HCEC 1CT (cell line): ENCODE measurements at places on chromosomes 3 and 15.
A peak's percentile ranks its signal among the peaks of the same experiment; 100 is the strongest.

GRCh38 chr3:51712038-51712420 is 5.2 kb downstream of the GRM2 start:
- no peak for DNase-seq

DNA sequence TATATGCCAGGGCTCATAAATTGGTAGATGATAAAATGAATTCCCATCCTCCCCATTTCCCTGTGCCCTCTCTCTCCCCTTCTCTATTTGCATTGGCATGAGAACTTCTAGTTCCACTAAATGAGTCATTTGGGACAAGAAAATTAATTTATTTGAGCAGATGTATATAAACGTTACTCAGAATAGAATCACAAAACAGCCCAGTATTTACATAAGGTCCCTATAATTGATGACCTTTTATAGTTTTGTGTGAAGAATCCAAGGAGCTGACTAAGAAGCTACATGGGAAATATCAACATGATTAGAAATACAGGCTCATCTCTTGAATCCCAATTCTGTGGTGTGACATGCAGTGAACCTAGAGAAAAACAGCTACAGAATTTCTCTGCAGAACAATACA is 617.7 kb upstream of the NR2F2 start:
- DNase-seq, result peak; percentile 70

- no peak for DNase-seq
Observed at GRCh38 chr3:112128843-112129727, 4.0 kb downstream of the GCSAM start.

GRCh38 chr15:29670266-29670665 is 152.0 kb downstream of the TJP1 start:
- DNase-seq, result no peak

DNA sequence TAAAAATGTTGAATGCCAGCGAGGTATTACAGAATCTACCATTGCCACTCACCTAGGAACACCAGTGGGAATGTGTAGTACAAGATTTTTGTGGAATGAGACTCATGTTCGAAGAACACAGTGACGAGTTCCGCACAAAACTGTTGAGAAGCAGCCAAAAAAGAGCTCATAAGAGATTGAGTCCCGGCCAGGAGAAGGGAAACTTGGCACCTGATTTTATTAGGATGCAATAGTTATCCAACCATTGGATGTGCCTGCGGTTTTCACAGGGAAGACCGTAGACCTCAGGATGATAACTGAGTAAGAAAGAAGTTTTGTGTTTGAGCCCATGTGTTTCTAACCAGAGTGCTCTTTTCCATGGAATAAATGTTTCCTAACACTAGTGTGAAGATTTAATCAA is 88.9 kb downstream of the PTPRG start:
- DNase-seq, result peak; percentile 26

DNA sequence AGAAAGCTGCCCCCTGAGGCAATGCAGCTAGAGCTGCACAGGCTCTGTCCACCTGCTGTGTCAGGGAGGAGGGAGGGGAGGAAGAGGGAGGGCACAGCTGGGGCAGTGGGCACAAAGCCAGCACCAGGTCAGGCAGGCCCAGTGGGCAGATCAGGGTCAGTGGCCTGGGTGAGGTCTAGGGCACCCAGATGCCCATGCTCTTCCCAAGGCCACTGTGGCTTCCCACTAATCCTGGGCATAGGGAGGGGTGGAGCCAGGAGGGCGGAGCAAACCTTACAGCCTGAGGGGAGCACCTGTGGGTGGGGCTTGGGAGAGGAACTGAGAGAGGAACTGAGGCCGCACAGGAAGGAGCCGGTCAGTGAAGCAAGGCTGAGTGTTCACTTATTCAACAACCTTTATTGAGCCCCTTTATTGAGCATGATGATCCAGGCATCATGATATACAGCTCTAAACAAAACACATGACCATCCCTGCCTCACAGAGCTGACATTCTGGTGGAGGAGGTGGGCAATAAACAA is 55.0 kb downstream of the RHCG start:
- no peak for DNase-seq

GRCh38 chr3:149771652-149772271 is 19.5 kb upstream of the COMMD2 start:
- peak; percentile 47 for DNase-seq

- no peak for DNase-seq
Observed at GRCh38 chr15:72082176-72082575, 35.8 kb downstream of the MYO9A start.

DNA sequence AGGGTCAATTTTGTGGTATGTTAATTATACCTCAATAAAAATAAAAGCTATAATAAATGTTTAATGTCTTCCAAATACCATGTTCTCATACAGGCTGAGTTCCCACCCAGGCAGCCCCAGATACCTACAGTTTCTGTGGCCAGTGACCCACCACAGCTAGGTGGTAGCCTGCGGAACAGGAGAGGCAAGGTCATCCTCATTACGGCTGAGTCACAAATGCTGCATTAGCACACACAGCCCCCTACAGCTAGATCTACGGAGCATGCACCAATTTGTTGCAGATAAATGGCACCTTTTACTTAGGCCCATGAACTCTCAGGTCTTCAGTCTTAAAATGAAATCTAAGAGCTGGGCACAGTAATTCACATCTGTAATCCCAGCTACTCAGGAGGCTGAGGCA is 5.1 kb downstream of the SPATA12 start:
- DNase-seq, result no peak

DNA sequence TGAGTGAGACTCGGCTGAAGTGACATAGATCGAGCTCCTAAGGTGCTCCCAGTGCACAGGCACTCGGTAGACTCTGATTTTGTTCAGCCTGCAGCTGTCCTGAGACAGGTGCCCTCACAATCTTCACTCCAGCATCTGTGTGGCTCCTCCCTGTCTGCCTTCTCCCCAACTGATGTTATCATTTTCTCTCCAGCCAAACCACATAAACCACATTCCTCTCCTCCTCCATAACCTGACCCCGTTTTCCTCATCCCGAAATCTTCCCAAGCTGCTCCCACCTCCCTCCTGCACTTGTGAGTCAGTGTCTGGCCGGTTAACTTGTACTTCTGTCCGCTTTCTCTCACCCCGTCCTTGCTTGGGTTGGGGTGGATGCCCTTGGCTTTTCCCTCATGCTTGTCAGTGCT is 93.3 kb upstream of the HACD2 start:
- DNase-seq, result peak; percentile 90

- no peak for DNase-seq
Observed at GRCh38 chr3:59940718-59941117, 890.9 kb upstream of the CFAP20DC start.

DNA sequence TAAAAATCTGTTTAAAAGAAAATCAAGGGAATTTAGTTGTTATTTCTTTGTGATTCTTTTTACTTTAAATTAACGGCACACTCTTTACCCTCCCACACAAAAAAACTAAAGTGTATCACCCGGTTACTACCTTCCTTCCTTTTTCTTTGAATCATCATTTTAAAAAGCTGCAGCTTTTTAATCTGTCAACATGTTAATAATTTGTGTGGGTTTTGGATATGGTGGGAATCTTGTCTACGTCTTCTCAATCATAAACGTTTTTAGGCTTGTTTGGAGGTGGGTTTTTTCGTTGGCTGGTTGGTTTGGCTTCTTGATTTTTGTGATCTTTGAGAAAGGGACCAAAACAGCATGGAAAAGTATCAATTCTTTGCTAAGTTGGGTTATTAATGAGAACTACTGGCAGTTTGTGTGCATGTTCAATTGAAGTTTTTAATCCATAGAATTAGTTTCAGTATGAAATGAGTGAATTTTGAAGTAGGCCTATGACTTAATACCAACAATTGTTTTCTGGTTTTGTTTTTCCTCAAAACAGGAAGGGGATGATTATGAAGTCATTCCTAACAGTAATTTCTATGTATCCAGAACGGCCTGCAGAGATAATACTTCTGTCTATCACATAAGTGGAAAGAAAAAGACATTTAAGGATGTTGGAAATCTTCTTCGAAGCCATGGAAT is 4.5 kb downstream of the SMC4 start:
- peak; percentile 17 for DNase-seq
